ENCODE measurements at places on chromosomes 4 and X. TPM values are rescaled to one million over a fixed set of nuclear protein-coding genes. Genes with fewer than 3 reads are reported as not detected.

GRCh38 chrX:50626432-50626831, 155.8 kb upstream of the DGKK start:
- DNase-seq, result no peak

The USP51 gene
- total RNA-seq, result 3.5 TPM

DNA sequence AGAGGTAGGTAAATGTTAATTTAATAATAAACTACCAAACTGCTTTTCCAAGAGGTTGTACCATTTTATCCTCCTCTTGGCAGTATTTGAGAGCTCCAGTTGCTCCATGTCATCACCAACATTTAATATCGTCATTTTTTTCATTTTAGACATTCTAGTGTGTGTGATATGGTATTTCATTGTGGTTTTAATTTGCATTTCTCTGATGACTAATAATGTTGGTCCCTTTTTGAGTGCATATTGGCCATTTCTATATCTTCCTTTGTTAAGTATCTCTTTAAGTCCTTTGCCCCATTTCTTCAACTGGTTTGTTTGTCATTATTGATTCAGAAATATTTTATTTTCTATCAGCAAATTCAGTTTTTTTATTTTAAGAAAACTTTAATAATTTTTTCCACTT, 88.8 kb downstream of the MAPK10 start:
- no peak for DNase-seq

DNA sequence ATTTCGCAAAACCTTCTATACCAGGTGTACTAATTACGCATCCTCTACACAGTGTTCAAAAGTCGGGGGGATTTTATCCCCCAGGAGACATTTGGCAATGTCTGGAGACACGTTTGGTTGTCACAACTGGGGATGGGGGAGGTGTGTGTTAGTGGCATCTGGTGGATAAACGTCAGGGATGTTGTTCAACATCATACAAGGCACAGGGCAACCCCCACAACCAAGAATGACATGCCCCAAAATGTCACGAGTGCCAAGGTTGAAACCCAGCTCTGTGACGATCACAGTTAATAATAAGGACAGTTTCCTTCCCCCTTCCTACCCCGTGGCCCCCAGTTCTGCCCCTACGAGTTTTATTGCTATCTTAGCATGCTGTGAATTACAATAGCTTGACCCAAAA, 15.9 kb upstream of the SEL1L3 start:
- DNase-seq, result no peak

GRCh38 chr4:17468619-17469221, 43.2 kb downstream of the QDPR start:
- peak; percentile 57 for DNase-seq

GRCh38 chr4:108730579-108730978, 32.3 kb downstream of the ETNPPL start:
- DNase-seq, result no peak

GRCh38 chr4:38669208-38669607, 5.2 kb downstream of the KLF3 start:
- DNase-seq, result peak; percentile 63

The POF1B gene
- total RNA-seq, result not detected

DNA sequence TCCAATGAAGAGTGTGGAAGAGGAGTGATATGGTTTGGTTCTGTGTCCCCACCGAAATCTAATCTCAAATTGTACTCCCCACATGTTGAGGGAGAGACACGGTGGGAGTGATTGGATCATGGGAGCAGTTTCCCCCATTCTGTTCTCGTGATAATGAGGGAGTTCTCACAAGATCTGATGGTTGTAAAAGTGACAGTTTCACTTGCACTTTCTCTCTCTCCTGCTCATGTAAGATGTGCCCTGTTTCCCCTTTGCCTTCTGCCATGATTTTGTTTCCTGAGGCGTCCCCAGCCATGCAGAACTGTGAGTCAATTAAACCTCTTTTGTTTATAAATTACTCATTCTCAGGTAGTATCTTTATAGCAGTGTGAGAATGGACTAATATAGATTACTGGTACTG, 39.6 kb downstream of the FAM47C start:
- no peak for DNase-seq

GRCh38 chr4:68683034-68683433, 12.6 kb upstream of the UGT2B15 start:
- no peak for DNase-seq

GRCh38 chr4:151296227-151296626, 19.3 kb downstream of the PRSS48 start:
- no peak for DNase-seq

The CT47B1 gene
- total RNA-seq, result not detected

DNA sequence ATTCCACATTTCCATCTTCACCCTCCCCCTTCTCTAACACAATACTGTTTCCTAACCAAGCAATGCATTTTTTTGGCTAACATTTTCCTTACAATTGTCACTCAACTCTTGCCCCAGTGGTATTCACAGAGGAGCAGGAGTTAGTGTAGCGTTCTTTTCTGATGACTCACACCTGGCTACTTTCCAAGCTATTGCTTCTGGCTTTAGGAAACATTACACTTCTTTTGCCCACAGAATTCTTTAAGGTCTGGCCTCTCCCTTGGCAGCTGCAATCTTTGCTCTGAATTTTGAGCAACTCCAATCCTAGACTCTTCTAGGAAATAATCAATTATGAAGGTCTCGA, 27.5 kb upstream of the PDGFC start:
- DNase-seq, result peak; percentile 95

The CTAG1B gene
- not detected for total RNA-seq

DNA sequence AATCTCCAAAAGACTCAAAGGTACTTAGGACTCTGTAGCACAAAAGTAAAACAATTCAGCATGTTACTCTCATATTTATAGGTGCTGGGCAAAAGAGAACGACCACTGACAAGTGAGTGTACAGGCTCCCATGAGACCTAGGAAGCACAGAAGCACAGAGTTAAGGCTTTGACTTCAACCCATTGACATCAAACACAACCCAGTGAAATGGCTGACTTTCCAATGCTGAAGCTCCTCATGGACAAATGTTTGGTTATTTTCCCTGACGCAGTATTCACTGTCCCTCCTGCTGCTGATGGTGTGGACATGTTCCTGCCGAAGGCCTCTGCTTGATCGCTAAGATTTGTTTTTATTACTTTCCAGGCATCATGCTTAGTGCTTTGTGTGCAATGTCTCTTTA, 148.7 kb downstream of the TSPAN5 start:
- peak; percentile 41 for DNase-seq

The ZNF630 gene
- total RNA-seq, result 0.32 TPM

DNA sequence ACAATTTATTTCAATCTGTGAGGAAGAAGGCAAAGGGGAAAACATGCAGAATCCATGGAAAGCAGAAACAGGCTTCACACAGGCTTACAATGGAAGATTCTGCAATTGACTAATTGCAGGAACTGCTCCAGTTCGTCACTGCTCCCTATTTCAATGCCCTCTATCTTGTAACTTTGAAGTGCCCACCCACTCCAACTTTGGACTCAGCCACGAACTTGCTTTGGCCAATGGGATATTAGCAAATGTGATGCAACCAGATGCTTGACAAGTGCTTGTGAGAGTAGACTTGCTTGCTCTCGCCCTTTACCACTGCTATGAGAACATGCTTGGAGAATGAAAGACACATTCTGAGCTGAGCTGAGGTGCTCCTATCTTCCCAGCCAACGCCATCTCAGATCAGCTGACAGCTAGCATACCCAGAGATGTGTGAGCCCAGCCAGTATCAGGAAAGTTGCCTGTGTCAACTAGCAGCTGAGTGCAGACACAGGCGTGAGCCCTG, 105.7 kb upstream of the PTCHD1 start:
- DNase-seq, result no peak

DNA sequence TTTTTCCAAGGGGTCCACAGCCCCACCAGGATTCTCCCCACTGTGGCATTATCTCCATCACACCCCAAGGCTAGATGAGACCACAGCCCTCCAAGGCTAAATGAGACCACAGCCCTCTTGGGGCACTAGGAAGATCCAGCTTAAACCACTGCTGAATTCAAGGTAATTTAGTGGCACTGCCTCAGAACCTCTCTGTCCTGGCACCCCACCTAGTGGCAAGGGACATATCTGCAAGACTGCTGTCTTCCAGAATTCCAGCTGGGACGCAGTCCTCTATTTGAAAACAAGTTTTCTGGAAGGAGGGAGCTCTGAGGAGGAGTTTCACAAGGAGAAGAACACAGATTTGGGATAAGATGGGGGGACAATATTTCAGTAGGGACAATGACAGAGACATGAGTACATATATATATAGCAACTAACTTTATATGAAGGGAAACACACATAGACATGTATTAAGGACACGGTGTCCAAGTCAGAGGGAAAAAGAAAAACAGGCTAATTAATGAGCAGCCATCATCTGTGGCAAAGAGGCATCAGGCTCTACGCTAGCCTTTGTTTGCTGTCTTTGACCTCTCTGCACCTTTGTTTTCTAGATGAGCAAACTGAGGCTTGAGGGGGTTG, 9.3 kb downstream of the CETN2 start:
- DNase-seq, result peak; percentile 42

DNA sequence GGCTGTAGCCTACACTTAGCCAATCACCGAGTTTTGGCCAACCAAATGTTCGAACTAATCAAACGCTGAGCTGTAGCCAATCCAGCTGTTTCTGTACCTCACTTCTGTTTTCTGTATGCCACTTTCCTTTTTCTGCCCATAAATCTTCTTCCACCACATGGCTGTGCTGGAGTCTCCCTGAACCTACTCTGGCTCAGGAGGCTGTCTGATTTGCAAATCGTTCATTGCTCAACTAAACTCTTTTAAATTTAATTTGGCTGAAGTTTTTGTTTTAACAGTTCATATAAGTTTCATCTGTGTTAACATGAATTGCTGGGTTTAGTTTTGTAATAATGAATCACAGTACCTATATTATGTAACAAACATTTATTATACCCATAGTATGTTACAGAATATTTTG, 160.7 kb upstream of the PCDH7 start:
- DNase-seq, result no peak

DNA sequence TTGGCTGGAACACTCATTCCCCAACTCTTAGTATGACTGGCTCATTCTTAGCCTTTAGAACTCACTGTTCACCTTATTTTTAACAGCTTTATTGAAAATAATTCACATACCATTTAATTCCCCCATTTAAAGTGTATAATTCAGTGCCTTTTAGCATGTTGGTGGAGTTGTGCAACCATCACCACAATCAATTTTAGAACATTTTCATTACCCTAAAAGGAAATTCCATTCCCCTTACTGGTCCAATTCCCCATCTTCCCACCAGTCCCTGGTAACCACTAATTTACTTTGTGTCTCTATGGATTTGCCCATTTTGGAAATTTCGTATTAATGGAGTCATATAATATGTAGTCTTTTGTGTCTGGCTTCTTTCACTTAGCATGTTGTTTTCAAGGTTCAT, 19.7 kb downstream of the NHSL2 start:
- DNase-seq, result no peak

The WDFY3 gene
- total RNA-seq, result 98.0 TPM

- peak; percentile 60 for DNase-seq
Measured at GRCh38 chr4:74623041-74623440, 171.3 kb downstream of the BTC start.

DNA sequence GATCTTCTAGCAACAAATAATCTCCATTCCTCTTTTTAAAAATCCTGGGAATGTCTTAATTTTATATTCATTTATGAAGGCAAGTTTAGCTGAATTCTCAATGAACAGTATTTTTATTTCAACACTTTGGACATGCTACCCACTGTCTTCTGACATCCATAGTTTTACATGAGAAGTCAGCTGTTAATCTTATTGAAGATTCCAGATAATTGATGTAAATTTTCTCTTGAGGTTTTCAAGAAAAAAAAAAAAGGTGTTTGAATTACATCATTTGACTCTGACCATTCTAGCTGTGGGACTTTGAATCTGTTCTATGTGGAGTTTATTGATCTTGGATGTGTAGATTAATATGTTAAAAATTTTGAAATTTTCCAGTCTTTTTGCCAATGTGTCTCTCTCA, 28.0 kb downstream of the PDHA2 start:
- DNase-seq, result peak; percentile 0

GRCh38 chrX:47091149-47091775, 13.0 kb downstream of the RGN start:
- DNase-seq, result peak; percentile 73

GRCh38 chr4:15729910-15730533, 27.2 kb downstream of the BST1 start:
- DNase-seq, result peak; percentile 64

DNA sequence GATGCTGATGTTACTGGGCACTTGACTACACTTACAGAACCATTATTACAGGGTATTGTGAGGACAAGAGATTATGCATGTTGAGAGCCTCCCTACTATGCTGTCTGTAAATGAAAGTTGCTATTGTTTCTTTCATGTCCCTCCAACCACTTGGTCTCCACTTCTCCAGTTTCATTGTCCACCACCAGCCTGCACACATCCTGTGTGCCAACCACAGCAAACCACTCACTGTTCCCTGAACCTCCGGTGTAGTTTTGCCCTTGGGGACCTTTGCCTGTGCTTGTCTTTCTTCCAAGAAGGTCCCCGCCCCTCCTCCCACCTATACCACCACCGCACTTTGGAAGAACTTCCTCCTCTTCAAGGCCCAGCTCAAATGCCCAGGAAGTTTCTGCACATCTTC, 43.1 kb upstream of the AFF2 start:
- no peak for DNase-seq

DNA sequence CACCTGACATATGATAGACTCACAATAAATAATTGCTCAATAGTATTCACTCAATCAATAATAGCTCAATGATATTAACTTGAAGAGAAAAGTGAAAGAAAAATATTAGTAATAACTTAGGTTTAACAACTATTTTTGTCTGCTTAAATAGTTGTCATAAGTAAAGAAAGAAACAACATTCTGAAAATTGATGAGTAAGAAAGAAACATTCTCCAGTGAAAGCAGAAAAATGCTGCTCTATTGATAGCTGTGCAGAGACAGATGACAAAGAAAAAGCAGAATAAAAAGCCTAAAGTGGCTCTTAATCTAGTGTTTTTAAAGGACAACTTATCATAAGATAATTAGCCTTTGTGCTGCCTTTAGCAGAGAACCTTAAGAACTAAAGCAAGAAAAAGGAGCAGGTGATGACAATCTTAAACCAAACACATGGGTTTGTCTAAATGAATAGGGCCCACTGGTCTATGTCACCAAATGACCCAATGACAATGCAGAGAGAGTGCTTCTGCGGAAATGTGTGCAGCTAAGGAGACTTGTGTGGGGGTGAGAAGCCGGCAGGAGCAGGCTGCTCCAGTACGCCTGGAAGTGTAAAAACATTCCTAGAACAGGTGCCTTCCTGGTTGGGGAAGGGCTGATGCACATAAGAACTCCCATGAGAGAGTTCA, 13.2 kb downstream of the HS3ST1 start:
- DNase-seq, result no peak

The MTMR8 gene
- 0.43 TPM for total RNA-seq

All from fibroblast of villous mesenchyme (primary cell).